ENCODE measurements at places on chromosomes 3 and 15.

DNA sequence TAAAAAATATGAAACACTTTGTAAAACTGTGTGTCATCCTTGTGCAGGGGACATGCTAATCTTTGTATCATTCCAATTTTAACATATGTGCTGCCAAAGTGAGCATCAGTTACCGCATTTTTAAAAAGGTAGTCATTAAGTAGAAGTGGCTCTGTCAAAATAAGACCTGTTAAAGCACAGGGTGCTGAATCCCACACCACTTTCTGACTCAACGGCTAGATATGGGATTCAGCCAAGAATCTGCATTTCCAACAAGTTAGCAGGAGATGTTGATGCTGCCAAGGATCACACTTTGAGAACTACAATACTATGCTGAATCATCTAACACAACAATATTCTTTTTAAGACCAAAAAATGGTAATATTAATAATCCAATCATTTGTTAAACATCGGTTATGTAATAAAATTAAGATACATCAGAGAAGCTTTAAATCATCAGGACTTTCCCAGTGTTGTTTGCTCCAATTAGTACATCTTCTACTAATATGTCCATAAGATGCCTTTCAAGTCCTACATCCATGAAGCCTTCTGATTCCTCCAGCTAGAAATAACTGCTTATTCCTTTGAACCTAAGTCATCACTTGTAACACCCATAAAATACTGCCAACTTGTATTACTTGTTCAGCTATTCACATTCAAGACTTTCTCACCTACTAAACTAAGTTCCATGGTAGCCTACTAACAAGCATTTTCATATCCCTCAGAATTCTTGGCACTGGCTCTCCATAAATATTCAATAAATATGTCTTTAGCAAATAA, 71.1 kb downstream of the TBL1XR1 start:
- no peak for DNase-seq

- no peak for DNase-seq
Measured at GRCh38 chr15:101020945-101021344, 101.8 kb downstream of the LRRK1 start.

- DNase-seq: peak; percentile 12
Measured at GRCh38 chr15:96360581-96361308, 30.2 kb downstream of the NR2F2 start.

- DNase-seq: no peak
Measured at GRCh38 chr3:194256040-194256945, 94.8 kb downstream of the CPN2 start.

GRCh38 chr3:195580744-195581443, 2.8 kb downstream of the APOD start:
- no peak for DNase-seq

DNA sequence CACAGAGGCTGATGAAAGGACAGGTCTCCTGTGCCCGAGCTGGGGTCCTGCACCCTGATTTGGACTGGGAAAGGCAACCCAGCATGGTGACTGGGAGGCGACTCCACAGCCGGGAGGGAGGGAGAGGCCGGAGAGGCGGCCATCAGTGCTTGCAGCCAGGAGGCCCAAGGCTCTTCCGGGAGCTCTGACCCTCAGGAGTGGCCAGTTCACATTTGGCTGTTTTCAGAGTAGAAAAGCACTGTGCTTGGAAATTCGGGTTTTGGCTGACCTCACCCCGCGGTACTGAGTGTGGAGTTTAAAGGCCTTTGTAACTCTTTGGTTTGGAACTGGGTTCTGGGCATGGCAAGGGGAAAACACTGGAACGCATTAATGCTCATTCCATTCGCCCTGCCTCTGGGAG, 31.9 kb downstream of the SMAD6 start:
- no peak for DNase-seq

DNA sequence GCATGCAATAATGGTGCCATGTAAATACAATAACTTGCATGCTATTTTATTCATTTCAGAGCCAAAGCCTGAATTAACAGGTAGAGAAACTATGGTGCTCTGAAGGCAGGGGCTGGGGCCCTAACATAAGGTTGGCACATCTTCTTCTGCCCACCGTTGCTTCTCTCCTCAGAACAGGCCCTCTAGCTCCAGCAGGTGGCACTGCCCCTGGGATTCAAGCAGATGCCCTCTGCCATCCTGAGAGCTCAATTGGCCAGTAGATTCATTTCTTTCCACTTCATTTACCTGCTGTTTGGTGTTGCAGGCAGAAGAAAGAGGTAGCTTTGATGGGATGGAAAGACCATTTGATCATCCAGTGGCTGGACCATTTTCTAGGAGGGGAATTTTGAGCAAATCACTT, 130.5 kb downstream of the FOXB1 start:
- no peak for DNase-seq

Measured in MV-4-11 (cell line).